A549 treated with DMSO at 1 μM for 4 hours (cell line): ENCODE measurements at places on chromosomes 7 and 10. TPM values are rescaled to one million over a fixed set of nuclear protein-coding genes. Genes with fewer than 3 reads are reported as not detected.

PHKG1 gene
- total RNA-seq: 0.52 to 0.68 TPM (median 0.63 TPM) in 5 replicates

BLNK gene
- not detected in 5 replicates for total RNA-seq

TCAF2 gene
- total RNA-seq: 0.20 to 0.37 TPM (median 0.30 TPM) in 5 replicates

COL13A1 gene
- 0.16 to 0.62 TPM (median 0.33 TPM) in 5 replicates for total RNA-seq

PVRIG gene
- not detected in 5 replicates for total RNA-seq

DYNC1I1 gene
- total RNA-seq: 0.14 to 0.36 TPM in 2 of 5 replicates, not detected in the others

IKZF5 gene
- 5.4 to 7.6 TPM (median 6.6 TPM) in 5 replicates for total RNA-seq
